Spleen (tissue), 13 donors: ENCODE measurements at places on chromosomes 11 and 22. TPM values are rescaled to one million over a fixed set of nuclear protein-coding genes. Genes with fewer than 3 reads are reported as not detected.

ASPHD2 gene
- polyA plus RNA-seq = 2.1 TPM

OR8D4 gene
- polyA plus RNA-seq = not detected

DNA sequence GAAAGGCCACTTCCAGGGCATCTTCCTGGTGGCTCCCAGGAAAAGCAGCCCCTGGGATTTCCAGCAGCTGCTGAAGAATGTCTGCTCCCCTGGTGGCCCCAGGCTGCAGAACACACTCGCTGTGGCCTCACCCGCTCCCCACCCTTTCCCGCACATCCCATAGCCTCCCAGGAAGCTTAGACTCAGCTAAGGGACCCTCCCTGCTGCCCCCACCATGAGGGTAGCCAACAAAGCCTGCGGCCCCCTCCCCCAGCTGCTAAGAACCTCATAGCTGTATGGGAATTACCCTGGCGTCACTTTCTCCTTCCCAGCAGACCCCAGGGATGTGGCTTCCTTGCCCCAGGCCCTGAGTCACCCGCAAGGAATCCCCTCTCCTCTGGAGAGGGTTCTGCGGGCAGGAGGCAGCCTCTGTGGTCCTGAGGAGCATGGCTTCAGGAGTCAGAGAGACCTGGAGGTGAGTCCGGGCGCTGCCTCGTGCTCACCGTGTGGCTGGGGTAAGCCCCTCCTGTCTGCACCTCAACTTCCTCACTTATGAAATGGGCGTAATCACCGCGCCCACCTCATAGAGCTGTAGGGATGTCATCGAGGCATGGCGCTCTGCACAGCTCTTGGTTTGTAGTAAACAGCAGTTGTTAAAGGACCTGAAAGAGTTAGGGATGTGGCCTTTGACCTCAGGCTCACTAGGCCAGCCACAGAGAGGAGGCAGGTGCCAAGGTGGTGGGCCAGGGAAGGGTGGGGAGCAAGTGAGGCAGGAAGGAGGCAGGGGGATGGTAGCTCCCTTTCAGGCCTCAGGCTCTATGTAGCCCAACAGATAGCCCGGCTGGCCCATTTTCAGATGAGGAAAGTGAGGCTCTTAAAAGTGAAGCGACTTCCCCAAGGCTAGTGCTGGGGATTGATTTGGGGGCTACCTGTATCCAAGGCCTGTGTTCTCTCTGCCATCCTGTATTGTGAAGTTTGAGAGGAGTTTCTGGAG is 71.2 kb downstream of the LRRC32 start:
- H3K27ac ChIP-seq = no peak overlapping the region
- DNase-seq = no peak
- no peaks in the 10 kb centered on the region for H3K27me3 ChIP-seq
- no peak overlapping the region for H3K4me3 ChIP-seq

DNA sequence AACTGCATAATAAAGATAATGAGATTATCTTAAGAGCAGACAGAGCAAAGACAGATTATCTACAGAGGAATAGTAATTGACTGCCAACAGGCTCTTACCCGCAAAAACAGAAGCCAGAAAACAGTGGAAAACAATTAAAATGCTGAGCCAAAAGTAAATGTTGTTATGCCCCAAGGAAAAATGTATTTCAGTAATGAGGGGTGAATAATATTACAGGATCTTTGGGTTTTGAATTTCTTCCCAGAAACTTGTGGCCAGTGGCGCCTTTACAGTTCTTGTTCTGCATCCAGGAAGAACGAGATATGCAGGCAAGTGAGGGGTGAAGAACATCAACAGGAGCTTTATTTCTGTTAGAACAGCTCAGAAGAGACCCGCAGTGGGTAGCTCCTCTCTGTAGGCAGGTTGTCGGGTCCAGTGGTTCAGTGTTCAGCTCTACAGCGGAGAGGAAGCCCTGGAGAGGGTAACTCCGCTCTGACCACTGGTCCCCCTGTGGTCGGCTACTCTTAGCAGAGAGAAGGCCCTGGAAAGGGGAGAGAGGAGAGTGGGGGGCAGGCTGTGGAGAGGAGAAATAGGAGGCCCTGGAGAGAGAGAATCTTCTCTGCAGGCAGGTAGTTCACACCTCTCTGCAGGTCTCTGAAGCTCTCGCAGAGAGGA is 51.8 kb upstream of the SC5D start:
- H3K27ac ChIP-seq = no peak overlapping the region
- H3K36me3 ChIP-seq = no peaks in the 10 kb centered on the region
- no peak overlapping the region for H3K4me3 ChIP-seq

GRCh38 chr11:124930799-124931198 is 5.0 kb downstream of the HEPACAM start:
- H3K27me3 ChIP-seq = no peaks in the 10 kb centered on the region
- H3K4me3 ChIP-seq = no peak overlapping the region

DNA sequence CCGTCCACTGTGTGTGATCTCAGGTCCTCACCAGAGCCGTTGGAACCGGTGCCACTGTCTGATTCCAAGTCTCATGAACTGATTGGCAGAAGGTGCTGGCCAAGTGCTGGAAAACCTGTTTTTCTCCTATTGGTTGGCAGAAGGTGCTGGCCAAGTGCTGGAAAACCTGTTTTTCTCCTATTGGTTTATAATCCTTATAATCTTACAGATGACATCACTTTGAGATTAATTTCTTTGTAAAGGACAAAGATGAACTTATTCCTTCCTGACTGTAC is 1106.3 kb downstream of the BRD1 start:
- no peak for DNase-seq
- H3K4me1 ChIP-seq = no peaks in the 10 kb centered on the region
- no peaks in the 10 kb centered on the region for H3K27me3 ChIP-seq
- H3K36me3 ChIP-seq = no peaks in the 10 kb centered on the region
- H3K27ac ChIP-seq = no peak overlapping the region

DNA sequence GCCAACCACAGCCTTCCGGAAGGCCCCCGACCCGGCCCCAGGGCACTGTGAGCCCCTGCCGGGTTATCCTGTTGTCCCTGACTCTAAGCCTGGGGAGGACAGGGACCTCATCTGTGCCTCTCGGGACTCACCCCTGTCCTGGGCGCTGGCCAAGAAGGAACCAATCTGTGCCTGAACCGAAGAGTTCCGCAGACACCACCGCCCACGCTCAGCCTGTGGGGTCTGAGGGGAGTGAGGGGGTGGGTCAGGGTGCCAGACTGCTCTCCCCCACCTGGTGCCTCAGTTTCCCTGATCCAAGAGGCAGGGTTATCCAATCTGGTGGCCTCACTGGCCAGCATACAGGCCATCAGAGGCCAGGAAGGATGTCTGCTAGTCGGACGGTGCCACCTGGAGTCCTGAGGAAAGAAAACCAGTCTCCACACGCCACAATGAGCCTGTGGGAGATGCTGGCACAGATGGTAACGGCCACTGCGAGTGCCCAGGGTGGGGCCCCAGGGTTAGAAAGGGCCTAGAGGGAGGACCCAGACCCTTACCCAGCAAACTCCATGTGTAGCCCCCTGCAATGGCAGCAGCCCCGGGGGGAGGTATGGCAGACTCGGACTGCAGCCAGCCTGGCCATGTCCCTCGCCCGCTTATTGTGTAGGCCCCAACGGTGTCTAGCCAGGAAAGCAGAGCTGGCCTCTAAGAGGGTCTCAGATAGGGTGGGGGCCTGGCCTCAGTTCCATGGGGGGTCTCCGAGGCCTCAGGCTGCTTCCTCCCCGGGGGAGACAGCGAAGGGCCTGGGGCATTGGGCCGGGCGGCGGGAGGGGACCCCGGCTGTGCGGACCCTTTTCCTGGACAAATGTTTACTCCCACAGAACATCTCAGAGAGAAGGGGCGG is 827 bp upstream of the TNNT3 start:
- H3K27me3 ChIP-seq = no peaks in the 10 kb centered on the region
- H3K36me3 ChIP-seq = no peaks in the 10 kb centered on the region
- DNase-seq = peak; percentile 75
- no peak overlapping the region for H3K4me3 ChIP-seq
- no peaks in the 10 kb centered on the region for H3K4me1 ChIP-seq

- no peak for DNase-seq
- H3K27me3 ChIP-seq = no peaks in the 10 kb centered on the region
- H3K4me3 ChIP-seq = no peak overlapping the region
- no peaks in the 10 kb centered on the region for H3K4me1 ChIP-seq
- H3K27ac ChIP-seq = no peak overlapping the region
These were observed 72.1 kb downstream of the BRD1 start for GRCh38 chr22:49755631-49756001.
